Colonic mucosa (tissue), 4 donors: ENCODE measurements at places on chromosomes 5 and 9. TPM values are rescaled to one million over a fixed set of nuclear protein-coding genes. Genes with fewer than 3 reads are reported as not detected.

GABRG2 gene
- 0.53 TPM for total RNA-seq

DNA sequence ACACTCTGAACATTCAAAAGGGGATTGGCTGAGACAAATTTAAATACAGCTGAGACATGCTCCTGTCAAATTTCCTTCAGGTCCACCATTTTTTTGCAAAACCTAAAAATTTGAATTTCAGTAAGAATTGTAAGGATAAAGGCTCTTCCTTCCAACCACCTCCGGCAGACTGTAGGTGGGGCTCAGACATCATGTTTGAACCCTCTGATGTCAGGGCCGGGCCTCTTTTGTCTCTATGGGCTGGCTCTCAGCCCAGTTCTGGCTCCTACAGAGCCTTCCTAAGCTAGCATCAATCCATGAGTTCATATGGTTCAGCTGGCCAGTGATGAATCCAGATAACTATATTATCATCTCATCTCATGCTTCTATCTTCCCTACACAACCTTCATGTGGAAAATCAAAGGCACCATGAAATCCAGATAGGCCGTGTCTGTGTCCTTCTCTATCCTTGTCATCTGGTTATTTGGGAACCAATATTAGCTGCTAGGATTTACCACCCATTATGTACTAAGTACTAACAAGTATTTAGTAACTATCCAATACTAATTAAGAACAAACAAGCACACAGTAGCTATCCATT, 44.2 kb downstream of the NIPSNAP3B start:
- H3K4me1 ChIP-seq, result peaks cover 4% of the 10 kb centered on the region
- peaks cover 11% of the 10 kb centered on the region for H3K36me3 ChIP-seq
- H3K4me3 ChIP-seq, result no peak overlapping the region
- no peaks in the 10 kb centered on the region for H3K27me3 ChIP-seq
- DNase-seq, result no peak

DNA sequence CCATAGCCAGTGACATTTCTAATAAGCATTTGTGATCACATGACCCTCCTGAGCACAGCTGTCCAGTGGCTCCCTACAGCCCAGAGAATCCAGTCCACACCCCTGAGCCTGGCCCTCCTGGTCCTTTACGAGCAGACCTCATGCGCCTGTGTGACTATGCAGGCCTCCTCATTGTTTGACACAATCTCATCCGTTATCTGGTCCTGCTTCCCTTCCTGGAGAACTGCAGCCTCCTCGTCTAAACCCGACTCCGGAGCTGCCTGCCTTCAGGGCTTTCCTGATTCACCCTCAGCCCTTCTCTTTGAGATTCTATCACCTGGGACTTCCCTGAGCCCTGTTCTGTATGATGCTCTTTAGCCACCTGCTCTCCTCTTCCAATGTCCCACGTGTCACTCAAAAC, 79.7 kb downstream of the GPR21 start:
- no peaks in the 10 kb centered on the region for H3K4me1 ChIP-seq
- no peak for DNase-seq

MAMDC2 gene
- total RNA-seq, result 7.0 TPM

PCDHGA3 gene
- total RNA-seq, result 0.21 TPM

DNA sequence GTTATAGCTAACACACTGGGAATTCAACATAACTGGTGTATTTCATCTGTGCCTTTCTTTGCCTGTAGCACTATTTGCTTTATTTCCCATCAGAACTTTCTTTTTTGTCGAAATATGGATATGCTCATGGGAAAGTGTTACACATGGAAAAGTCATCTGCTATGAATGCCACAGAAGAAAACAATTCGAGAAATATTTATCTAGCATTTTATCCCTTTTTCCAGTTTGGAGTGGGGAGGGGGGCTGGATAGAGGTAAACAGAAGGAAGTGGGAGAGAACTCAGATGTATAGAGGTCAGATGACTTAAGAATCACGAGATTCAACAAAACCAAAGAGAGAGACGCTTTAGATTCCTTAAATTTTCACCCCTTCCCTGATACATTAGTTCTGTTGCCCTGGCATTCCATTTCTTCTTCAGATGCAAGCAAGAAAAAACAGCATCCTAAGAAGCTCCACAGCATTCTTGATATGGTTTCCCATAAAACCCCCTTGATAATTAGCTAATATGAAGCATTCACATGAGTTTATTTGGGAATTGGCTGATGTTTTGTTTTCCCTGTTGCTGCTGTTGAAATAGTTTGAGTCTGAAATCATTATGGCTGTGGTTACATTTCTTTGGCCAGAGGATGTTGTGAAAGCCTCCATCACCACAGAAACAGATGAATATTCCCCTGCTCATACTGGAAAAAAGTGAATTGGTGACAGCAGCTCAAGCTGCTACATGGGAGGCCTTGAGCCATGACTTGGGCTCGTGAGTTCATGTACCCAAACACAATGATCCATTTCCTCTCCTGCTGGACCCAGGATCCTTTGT, 335.8 kb upstream of the DAB2 start:
- no peaks in the 10 kb centered on the region for H3K36me3 ChIP-seq
- no peak overlapping the region for H3K27ac ChIP-seq
- DNase-seq, result no peak
- H3K4me1 ChIP-seq, result no peaks in the 10 kb centered on the region
- no peaks in the 10 kb centered on the region for H3K27me3 ChIP-seq
- H3K4me3 ChIP-seq, result no peak overlapping the region

- no peaks in the 10 kb centered on the region for H3K36me3 ChIP-seq
- no peak for DNase-seq
- no peak overlapping the region for H3K27ac ChIP-seq
- no peaks in the 10 kb centered on the region for H3K27me3 ChIP-seq
These were observed 30.0 kb upstream of the JMY start for GRCh38 chr5:79205965-79206364.

DNA sequence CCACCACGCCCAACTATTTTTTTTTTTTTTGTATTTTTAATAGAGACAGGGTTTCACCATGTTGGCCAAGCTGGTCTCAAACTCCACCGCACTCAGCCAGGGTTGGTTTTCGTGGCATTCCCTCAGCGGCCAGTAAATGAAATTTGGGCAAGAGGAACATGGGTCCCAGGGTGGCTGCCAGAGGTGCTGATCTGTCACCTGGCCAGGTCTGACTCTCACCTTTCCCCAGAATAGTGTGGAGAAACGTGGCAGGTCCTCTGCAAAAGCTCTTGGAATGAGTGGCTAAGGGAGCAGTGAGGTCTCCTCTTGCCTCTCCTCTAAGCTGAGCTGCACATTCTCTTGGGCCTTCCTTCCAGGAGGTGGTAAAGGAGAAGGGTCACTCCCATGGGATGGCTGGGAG, 170.1 kb downstream of the IRX2 start:
- H3K27me3 ChIP-seq, result no peaks in the 10 kb centered on the region
- H3K4me3 ChIP-seq, result no peak overlapping the region
- no peaks in the 10 kb centered on the region for H3K4me1 ChIP-seq
- DNase-seq, result no peak
- H3K36me3 ChIP-seq, result no peaks in the 10 kb centered on the region
- H3K27ac ChIP-seq, result no peak overlapping the region

GRCh38 chr9:20990867-20991266, 40.6 kb downstream of the HACD4 start:
- H3K4me1 ChIP-seq, result no peaks in the 10 kb centered on the region
- no peaks in the 10 kb centered on the region for H3K36me3 ChIP-seq
- no peak overlapping the region for H3K27ac ChIP-seq
- no peaks in the 10 kb centered on the region for H3K27me3 ChIP-seq
- H3K4me3 ChIP-seq, result no peak overlapping the region
- DNase-seq, result no peak

PRDM9 gene
- not detected for total RNA-seq

GRCh38 chr5:151083081-151083676, 2.3 kb upstream of the TNIP1 start:
- no peaks in the 10 kb centered on the region for H3K36me3 ChIP-seq
- no peak overlapping the region for H3K4me3 ChIP-seq
- no peaks in the 10 kb centered on the region for H3K27me3 ChIP-seq
- H3K4me1 ChIP-seq, result peaks cover 45% of the 10 kb centered on the region
- DNase-seq, result peak; percentile 81

SLC1A1 gene
- 9.1 TPM for total RNA-seq

- no peak overlapping the region for H3K4me3 ChIP-seq
- H3K36me3 ChIP-seq, result no peaks in the 10 kb centered on the region
- H3K27me3 ChIP-seq, result no peaks in the 10 kb centered on the region
These were observed 62.3 kb downstream of the GCNT1 start for GRCh38 chr9:76521244-76521681.

DNA sequence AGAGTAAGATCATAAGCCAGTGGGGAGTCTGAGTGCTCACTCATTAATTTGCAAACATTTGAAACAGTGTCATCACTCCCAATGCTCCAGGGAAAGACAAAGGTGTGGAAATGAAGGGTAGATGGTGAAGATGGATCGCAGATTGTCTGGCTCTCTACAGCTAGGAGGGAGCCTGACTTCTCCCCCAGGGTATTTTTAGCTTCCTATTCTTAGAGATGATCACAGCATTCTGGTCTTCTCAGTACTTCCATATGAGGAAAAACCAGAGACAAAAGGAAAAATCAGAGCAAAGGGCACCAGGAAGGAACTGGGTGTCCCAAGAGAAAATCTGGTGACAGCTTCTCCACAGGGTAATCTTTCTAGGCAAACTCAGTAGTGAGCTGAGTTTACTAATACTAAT, 401.9 kb upstream of the GRIA1 start:
- DNase-seq, result no peak
- H3K27ac ChIP-seq, result no peak overlapping the region
- no peaks in the 10 kb centered on the region for H3K27me3 ChIP-seq
- no peak overlapping the region for H3K4me3 ChIP-seq
- H3K4me1 ChIP-seq, result no peaks in the 10 kb centered on the region

DNA sequence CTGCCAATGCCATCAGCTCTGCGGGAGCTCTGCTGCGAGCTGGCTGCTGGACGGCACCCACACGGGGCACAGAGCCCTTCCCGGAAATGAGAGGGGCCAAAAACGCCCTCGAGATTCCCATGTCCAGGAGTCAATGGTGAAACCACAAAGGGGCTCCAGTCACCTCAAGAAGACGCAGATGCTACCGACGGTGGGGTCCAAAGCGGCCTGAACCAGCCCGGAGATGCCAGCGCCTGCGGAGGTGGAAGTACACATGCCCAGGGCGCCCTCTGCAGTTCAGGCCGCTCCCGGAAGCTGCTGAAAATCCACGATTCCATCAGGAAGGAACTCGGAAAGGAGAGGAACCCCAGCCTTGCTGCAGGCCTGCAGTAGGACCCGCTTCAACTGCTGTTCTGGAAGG, 82.4 kb upstream of the SELENOP start:
- no peaks in the 10 kb centered on the region for H3K4me1 ChIP-seq
- H3K36me3 ChIP-seq, result no peaks in the 10 kb centered on the region
- DNase-seq, result no peak

DNA sequence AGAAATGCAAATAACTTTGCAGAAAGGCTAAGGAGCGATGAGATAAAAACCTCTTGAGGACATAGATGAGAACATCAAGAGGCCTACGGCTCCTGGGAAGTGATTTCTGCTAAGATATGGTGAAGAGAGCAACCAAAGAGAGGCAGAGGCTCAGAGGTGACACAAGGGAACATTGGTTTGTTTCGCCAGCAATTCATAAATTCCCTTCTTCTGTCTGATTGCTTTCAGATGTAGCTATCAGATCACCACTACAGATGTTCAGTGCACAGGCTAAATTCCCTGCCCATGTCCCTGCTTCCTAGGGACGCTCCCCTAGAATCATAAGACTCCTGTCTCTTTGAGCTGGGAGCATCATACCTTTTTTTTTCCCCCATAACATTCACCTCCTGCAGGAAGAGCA, 11.2 kb downstream of the AGXT2 start:
- no peak overlapping the region for H3K4me3 ChIP-seq
- no peak for DNase-seq
- H3K36me3 ChIP-seq, result no peaks in the 10 kb centered on the region
- no peaks in the 10 kb centered on the region for H3K4me1 ChIP-seq
- no peaks in the 10 kb centered on the region for H3K27me3 ChIP-seq

DNA sequence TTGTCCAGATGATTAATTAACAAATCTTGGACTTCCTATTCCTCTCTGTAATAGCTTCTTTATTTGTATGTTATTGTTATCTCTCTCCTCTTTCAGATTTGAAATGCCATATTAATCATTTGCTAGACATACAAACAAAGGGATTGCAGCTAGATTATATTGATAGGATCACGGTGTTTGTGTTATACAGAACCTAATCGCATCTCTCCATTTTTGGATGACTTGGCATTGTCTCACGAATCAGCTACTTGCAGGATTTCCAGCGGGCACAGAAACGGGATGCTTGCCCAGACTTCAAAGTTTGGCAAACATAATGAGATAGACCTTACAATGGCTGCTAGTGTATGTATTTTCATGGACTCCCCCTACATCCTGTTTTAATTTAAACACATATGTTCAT, 368.1 kb downstream of the TLE4 start:
- no peaks in the 10 kb centered on the region for H3K27me3 ChIP-seq
- H3K4me1 ChIP-seq, result no peaks in the 10 kb centered on the region
- H3K4me3 ChIP-seq, result no peak overlapping the region
- DNase-seq, result no peak
- no peak overlapping the region for H3K27ac ChIP-seq
- H3K36me3 ChIP-seq, result no peaks in the 10 kb centered on the region

DNA sequence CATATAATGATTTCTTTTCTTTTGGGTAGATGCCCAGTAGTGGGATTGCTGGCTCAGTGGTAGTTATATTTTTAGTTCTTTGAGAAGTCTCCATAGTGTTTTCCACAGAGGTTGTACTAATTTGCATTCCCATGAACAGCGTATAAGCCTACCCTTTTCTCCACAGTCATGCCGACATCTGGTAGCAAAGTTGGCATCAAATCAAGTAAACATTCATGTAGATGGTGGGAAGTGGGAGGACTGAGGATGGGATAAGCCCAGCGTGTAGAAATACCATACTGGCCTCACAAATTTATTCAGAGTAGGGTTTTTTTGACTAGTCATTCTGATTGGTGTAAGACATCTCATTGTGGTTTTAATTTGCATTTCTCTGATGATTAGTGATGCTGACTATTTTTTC, 115.4 kb downstream of the EGFLAM start:
- H3K27ac ChIP-seq, result no peak overlapping the region
- H3K4me3 ChIP-seq, result no peak overlapping the region
- no peak for DNase-seq
- no peaks in the 10 kb centered on the region for H3K36me3 ChIP-seq
